NCI-H2107 (cell line): ENCODE measurements at places on chromosomes 2 and 18.

- no peak for DNase-seq
Observed at GRCh38 chr2:174636987-174637386, 39.4 kb upstream of the WIPF1 start.

GRCh38 chr2:88735853-88736252 lies 44.4 kb downstream of the RPIA start:
- no peak for DNase-seq

- no peak for DNase-seq
Observed at GRCh38 chr2:7004636-7005035, 87.4 kb downstream of the RNF144A start.

DNA sequence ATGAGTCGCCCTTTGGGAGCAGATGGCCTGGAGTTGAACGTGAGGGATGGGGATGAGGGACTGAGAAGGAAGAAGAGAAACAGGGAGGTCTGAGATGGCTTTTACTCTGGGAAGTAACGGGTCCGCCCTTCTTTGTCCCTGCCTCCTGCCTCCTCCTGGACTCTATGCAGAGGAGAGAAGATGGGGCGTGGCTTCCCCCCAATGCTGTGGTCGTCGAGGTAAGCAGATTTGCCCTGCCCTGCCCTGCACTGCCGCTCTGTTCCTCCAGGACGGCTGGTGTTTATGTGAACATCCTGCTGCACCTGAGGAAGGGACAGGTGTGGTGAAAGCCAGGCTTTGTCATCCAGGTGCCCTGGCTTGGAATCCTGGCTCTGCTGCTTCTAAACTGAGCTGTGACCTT lies 13.5 kb upstream of the NTSR2 start:
- no peak for DNase-seq

DNA sequence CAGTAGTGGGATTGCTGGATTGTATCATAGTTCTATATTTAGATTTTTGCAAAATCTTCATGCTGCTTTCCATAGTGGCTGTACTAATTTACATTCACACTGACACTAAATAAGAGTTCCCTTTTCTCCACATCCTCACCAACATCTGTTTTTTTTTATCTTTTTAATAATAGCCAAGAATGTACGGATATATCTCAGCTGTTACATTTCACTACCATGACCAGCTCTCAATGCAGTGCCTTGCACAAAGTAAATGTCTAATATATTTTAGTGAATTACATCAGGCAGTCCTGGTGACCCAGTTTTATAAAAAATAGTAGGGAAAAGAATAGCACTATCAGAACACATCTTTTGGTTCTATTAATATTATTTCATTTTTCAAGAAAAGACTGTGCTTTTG lies 161.8 kb downstream of the LNPK start:
- no peak for DNase-seq

GRCh38 chr2:211671977-211672376 lies 866.6 kb downstream of the ERBB4 start:
- no peak for DNase-seq

DNA sequence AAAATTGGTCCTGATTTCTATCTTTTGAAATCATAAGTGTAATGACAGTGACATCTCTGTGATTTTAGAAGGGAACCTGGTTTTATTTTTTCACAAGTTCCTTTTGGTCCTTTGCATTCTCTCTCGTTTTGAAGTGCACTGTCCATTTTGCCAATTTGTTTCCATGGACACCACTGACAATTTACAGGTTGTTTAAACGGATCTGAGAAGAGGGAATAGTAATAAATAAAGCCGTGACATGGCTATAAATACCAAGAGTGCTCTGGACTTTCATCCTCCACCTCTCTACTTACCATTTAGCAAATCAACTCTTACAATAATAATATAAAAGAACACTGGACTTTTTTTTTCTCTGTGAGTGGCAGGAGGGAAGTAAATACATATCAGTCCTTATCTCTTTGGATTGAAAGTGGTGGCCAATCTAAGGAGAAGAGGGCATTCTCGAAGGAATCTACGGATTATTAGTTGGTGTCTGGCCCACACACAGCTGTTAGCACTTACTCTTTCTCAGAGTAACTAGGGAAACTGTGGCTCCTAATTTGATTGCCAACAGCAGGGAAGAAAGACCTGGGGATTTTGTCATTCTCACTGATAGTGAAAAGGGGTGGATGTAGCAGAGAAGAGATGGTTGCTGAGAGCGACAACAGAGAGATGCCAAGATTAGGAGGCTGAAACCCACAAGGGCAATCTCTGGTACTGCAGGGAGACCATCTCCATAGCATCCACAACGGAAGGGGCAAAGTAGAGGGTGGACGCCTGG lies 108.7 kb upstream of the FSHR start:
- no peak for DNase-seq

GRCh38 chr2:122391726-122392125 lies 636.3 kb downstream of the TSN start:
- DNase-seq, result no peak

DNA sequence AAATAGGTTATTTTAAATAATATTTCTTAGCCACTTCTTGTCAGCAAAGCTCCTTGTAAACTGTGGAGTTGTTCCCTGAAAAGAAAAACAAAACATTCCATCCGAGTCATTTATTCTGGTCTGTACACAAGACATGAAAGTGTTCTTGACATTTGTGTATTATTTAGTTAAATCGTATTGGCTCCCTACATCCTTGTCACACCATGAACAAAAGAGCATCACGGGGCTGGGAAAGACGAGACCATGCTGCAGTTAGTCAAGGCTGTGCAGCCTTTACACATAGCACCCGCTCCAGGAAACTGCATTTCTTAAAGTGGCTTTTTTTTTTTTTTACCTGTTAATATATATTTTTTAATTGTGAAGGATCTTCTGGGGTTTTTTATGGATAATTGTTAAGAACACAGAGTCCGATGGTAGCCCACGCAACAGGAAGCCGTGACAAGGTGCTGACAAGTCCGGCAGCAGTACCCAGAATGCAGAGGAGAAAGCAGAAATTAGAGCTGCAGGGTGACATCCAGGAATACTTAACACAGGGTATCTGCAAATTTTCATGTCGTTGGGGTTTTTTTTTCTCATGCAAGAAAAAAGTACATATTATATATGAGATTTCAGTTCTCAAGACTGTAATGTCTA lies 588.4 kb downstream of the ARHGAP15 start:
- DNase-seq, result no peak

DNA sequence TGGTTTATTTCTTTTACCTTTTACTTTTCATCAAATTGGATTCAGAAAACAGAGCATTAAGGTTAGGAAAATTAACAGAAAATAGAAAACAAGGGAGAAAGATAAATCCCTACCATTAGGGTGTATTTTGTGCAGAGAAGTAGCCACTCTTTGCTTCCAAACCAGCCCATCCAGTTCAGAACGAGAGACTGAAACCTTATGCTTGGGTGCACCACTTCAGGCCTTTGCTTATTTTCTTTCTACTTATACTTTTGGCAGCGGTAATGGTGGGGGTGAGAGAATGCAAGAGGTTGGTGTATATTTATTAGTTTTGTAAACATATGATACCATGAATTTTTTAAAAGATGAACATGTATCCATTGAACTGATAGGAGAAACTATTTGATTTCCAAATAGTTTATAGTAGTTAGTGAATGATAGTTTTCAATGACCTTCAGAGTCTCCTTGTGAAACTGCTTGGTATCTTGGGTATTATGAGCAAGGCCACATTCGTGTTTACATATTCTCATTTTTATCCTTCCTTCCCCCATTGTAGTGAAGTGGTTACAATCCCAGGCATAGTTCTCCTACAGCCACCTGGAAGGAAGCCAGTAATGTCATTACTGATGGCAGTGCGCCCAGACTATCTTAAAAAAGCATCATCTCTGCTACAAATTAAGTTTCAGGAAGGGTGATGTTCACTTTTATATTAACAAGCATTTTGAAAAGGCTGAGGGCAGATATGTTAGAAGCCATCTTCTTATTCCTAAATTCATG lies 60.8 kb downstream of the MFSD6 start:
- peak; percentile 91 for DNase-seq

GRCh38 chr2:120299561-120299960 lies 46.4 kb upstream of the INHBB start:
- no peak for DNase-seq

GRCh38 chr2:62293490-62294271 lies 97.8 kb downstream of the B3GNT2 start:
- DNase-seq, result peak; percentile 73

- no peak for DNase-seq
Observed at GRCh38 chr2:16247326-16248122, 307.2 kb downstream of the MYCN start.

GRCh38 chr2:157444641-157445040 lies 752 bp upstream of the CYTIP start:
- DNase-seq, result no peak

DNA sequence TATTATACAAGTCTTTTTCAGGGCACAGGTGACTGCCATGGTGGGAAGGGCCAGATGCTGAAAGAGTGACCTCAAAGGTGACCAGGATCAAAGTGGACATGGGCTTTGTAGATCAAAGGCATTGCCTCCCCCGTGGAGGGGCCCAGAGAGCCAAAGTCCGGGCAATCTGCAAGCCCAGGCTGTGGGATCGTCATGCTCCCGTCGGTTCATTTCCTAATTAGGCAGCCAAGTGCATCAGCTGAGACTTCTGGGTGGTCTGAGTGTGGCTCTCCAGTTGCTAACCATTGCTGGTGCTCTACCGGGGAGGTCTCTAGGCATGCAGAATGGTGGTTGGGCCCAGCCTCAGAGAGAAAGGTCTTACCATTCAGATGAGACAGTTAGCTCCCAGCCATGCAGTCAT lies 61.6 kb downstream of the TRIB2 start:
- DNase-seq, result no peak

- no peak for DNase-seq
Observed at GRCh38 chr18:48162956-48163737, 232.7 kb upstream of the SMAD2 start.

GRCh38 chr2:88177556-88177955 lies 7.4 kb downstream of the THNSL2 start:
- DNase-seq, result no peak

DNA sequence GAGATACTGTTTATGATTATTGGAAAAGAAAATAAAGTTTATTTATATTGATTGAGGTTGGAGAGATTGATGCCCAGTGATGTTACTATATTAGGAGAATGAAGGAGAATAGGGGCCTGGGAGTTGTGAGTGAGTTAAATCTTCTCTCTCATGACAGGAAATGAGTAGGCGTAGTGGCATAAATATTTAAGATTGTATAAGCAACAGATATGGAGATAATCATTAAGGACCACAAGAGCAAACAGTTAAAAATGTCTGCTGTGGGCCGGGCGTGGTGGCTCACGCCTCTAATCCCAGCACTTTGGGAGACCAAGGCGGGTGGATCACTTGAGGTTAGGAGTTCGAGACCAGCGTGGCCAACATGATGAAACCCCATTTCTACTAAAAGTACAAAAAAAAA lies 62.7 kb downstream of the PTRHD1 start:
- DNase-seq, result no peak

- DNase-seq, result no peak
Observed at GRCh38 chr2:43018179-43019024, 208.0 kb downstream of the ZFP36L2 start.

GRCh38 chr2:140696449-140696848 lies 1434.4 kb downstream of the LRP1B start:
- no peak for DNase-seq

- DNase-seq, result no peak
Observed at GRCh38 chr18:23049698-23050373, 85.4 kb upstream of the CABLES1 start.

DNA sequence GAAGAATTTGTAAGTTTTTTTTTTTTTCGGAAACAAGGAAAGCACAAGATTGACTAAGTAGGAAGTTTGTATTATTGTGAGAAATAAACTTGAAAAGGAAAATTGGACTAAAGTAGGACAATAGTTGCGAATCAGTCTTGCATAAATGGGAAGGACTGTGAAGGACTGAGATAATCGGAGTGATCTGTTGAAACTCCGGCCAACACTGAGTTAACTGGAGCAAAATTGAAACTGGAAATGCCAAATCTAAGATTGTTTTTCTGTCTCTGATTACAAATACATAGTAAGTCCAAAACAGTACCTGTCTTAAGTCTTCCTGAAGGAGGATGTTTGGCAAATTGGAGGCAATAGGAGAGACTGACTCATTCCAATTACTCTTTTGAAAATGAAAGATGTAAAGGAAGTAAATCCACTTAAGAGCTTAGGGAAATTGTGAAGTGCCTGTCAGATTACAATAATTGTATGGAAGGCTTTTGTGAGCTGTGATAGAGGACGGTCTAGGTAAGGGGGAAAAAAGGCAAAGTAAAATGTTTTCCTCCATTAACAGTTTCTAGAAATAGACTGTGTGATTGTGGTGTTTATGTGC lies 204.9 kb upstream of the CYRIA start:
- no peak for DNase-seq

DNA sequence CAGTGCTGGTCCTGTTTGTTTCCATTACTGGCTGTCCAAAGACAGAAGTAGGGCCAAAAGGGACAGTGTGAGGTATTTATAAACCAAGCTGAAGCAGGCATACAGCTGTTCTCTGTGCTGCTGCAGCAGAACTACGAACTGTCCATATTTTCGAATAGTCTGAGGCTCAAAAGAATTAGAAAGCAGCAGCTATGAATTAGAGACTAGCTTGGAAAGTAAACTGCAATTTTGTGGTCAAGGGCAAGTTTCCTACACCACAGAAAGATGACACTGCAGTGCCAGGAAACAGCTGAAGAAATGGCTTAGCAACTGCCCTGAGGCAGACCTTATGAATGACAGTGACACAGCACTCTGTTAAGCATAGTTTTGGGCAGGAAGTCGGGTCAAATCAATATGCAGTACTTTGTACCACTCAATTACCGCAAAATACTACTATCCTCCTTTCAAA lies 125.3 kb downstream of the TMEM131 start:
- peak; percentile 16 for DNase-seq

DNA sequence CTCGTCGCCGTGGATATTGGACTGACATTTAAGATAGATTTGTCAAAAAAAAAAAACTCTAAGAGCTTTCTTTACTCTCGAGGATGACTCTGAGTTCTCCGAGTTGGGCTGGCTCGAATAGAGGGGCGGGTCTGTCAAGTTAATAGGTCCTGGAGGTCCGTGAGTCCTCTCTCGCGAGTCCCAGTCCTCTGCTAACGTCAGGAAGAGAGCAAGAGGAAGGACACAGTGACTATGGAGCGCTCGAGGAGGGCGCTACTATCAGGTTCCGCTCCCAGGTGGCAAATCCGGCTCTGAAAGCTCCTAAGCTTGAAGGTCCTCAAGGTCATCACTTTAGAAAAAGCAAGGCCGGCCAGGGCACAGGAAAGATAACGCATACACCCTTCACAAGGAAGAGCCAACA lies 404 bp upstream of the AKAIN1 start:
- no peak for DNase-seq

GRCh38 chr2:156181208-156181607 lies 151.3 kb downstream of the NR4A2 start:
- no peak for DNase-seq

DNA sequence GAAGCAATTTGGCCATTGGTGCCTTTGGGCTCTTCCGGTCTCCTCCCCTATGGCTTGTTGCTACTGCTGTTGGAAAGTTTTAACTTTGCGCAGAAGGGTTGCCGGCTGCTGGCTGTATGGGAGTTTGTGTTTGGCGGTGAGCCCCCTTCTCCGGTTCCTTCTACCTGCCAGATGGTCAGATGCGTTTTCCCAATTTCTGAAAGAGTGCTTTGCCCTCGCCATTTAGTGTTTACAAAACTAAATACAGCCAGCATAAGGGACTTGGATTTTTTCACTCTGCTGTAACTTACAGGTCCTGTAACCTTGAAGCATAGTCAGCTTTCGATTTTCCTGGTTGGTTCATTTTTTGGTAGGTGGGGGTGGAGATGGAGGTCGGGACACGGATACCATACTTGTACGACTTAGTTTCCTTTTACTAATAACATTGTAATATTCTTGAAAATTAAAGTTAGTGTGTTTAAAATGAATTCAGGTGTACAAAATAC lies 604 bp downstream of the COQ10B start:
- no peak for DNase-seq
